ENCODE measurements at places on chromosomes 5 and 9.

GRCh38 chr9:94169968-94170367 lies 85.7 kb downstream of the PTPDC1 start:
- DNase-seq, result no peak

GRCh38 chr9:70387663-70388062 lies 26.8 kb downstream of the KLF9 start:
- no peak for DNase-seq

- no peak for DNase-seq
Observed at GRCh38 chr5:107040907-107041306, 629.8 kb downstream of the EFNA5 start.

- DNase-seq, result no peak
Observed at GRCh38 chr9:107173422-107174180, 109.5 kb upstream of the RAD23B start.

DNA sequence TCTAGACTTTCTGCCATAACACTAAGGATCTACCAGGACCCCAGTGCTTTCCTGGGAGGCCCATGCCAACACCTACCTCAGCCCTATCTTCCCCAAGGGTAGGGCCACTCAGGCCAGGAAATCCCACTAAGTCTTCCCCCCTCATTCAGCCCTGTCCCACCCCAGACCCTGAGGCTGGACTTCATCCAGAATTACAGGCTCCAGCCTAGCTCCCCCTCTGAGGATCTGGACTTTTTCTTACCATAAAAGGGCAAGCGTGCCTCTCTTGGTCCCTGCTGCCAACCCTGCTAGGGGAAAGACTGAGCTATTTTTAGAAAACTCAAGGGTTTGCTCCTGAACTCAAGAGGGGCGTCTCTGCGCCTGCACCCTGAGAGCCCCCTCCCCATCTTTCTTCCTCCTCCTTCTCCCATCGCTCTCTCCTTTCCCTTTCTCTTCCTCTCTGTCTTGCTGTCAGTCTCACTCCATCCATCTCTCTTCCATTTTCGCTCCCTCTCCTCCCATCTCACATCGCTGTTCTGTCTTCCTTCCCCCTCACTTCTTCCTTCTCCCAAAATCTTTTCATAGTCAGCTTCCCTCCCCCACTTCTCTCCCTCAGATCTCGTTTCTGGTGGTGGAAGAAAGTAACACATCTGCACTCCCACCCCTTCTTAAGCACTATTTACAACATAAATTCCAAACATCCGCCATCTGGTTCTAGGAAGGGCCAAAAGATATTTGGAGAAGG lies 38.1 kb upstream of the IL17B start:
- DNase-seq, result no peak

All from activated naive CD8-positive, alpha-beta T cell treated with anti-CD3 and anti-CD28 coated beads, Interleukin-2, amount 50 U/mL, for 16 hours (primary cell).